ENCODE measurements at places on chromosomes 5 and 9. TPM values are rescaled to one million over a fixed set of nuclear protein-coding genes. Genes with fewer than 3 reads are reported as not detected.

The TARS1 gene
- total RNA-seq = 179 TPM

The IL17B gene
- 0.63 TPM for total RNA-seq

The TCF7 gene
- 0.85 TPM for total RNA-seq

The CLIC3 gene
- total RNA-seq = 203 TPM

The CARD9 gene
- total RNA-seq = under 0.01 TPM

The C5orf58 gene
- not detected for total RNA-seq

The FOXD4L3 gene
- not detected for total RNA-seq

The SURF2 gene
- total RNA-seq = 42.5 TPM

The DNAJA1 gene
- total RNA-seq = 77.1 TPM

The RASGEF1C gene
- total RNA-seq = not detected

The GRM6 gene
- total RNA-seq = not detected

The TXNDC15 gene
- total RNA-seq = 26.0 TPM

The MCIDAS gene
- not detected for total RNA-seq

The SPINK7 gene
- total RNA-seq = 4.2 TPM

The CRHBP gene
- not detected for total RNA-seq

The TRAF1 gene
- total RNA-seq = 0.42 TPM

The ZFP37 gene
- 1.1 TPM for total RNA-seq

The ADAMTSL1 gene
- total RNA-seq = 0.28 TPM
